Osteocyte (in vitro differentiated cells): ENCODE measurements at places on chromosomes 16 and 17.

GRCh38 chr17:43645765-43646481 is 15.8 kb downstream of the MEOX1 start:
- no peak for DNase-seq

DNA sequence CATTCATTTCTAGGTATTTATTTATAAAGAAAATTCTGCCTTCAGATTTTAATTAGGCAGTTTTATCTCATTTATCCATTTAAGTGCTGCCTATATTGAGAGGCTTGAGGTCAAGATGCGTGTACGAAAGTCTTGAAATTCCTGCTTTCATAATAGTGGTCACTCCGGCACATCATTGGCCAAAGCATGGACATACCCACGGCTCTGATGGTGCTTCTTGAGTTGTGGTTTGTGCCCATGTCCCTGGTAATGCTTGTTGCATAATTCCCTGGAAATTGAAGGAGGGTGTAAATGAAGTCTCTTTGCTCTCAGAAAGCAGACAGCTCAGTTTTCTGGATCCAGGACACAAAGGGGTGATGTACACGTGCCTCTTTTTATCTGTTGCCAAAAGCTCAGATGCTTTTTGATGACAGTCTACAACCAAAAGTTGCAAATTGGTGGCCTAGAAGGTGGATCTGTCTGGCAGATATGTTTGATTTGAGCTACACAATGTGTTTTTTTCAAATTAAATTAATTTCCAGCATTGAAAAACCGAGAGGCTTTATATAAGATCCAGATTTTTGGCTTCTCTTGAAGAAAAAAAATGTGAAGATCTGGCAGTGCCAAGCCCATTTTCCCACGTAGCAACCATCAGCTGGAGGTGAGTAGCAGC is 94.4 kb downstream of the SHISA9 start:
- no peak for DNase-seq

- peak; percentile 30 for DNase-seq
Measured at GRCh38 chr16:75019007-75019406, 20.2 kb downstream of the ZNRF1 start.

GRCh38 chr16:30535106-30535776 is 583 bp upstream of the ZNF747 start:
- DNase-seq, result no peak

GRCh38 chr17:48296453-48296852 is 133.6 kb downstream of the SKAP1 start:
- no peak for DNase-seq

GRCh38 chr17:60079401-60080243 is 901 bp upstream of the HEATR6 start:
- no peak for DNase-seq

DNA sequence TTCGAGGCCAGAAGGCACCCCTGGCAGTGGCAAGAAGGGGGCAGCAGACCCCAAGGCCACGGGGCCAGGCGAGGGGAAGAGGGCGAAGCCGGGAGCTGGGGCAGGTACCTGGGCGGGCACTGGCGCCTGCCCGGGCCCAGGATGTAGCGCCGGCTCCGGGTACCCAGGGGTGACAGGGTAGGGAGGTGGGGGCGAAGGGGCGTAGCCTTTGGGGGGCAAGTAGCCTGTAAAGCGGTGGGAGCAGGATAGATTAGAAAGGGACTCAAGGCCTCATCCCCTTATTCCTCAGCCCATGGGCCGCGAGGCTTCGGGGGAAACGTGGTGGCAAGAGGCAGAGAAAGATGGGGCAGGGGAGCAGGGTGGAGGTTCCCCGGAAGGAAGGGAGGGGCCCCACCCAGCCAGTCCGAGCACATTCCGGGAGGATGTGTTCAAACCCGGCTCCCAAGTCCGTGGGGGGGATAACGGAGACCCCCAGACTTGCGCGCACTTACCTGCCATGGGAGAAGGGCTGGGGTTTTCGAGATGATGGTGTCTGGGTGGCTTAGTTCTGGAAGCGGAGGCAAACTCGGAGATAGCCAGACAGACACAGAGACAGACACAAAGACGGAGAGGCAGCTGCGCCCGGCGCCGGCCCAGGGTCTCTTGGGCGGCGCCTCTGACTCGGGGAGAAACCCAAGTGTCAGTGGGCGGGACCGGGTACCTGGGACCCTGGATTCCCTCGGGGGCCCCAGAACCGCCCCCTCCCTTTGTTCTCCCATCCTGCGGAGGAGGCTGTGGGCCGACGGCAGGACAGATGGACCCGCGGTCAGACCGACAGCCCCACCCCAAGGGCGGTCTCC is 493 bp downstream of the PLSCR3 start:
- no peak for DNase-seq

DNA sequence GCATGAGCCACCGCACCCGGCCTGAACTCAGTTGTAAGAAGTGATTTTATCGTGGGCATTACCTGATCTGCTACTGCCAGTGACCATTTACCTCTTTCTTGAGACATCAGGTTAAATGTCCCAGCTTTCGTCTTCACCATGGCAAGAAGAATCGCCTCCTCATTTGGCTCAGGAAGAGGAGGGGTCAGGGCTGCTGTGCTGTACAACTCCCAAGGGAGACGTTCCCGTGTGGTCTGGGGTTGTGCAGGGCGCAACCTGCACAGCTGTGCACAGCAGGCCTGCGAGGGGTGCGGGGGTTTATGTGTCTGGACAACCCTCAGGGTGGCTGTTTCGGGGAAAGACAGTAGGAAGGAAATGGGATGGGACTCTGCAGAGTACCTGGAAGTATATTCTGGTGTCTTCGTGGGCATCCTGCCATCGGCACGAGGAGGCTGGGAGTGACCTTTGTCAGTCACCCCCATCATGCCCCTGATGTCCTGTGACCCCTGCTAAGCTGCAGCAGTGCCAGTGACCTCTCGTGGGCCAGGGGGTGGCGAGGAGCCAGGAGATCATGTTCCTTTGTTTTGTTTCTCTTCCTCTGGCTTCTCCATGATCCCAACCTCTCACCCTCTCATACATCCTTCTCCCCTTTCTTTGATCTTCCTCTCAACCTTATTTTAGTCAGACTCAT is 27.3 kb downstream of the CIBAR2 start:
- DNase-seq, result no peak

GRCh38 chr16:19380328-19380727 is 37.4 kb upstream of the TMC5 start:
- no peak for DNase-seq

- no peak for DNase-seq
Measured at GRCh38 chr17:80742581-80743180, 198.0 kb downstream of the RPTOR start.

DNA sequence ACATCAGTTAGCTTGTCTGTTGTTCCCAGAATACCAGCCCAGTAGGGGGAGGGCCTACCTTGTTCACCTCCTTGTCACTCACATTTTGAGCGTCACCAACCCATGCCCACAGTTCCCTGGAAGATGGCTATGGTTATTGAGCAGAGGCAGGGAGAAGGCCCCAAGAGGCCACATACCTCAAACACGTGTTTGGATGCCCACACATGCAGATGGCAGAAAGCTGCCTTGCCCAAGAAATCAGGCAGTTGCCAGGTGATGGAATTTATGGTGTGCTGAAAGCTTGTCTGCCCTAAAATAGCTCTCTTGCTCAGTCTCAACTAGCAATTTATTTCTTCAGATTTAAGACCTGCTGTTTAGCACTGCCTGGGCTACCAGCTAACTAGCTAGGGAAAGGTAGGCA is 16.5 kb upstream of the CMTM4 start:
- DNase-seq, result no peak

GRCh38 chr16:67535201-67535600 is 6.6 kb downstream of the RIPOR1 start:
- peak; percentile 56 for DNase-seq

GRCh38 chr17:68662037-68662432 is 60.9 kb upstream of the FAM20A start:
- DNase-seq, result no peak

- peak; percentile 85 for DNase-seq
Measured at GRCh38 chr17:82213251-82214011, 789 bp upstream of the CCDC57 start.

GRCh38 chr17:41492771-41493170 is 3.1 kb upstream of the KRT36 start:
- DNase-seq, result no peak
